CD4-positive, alpha-beta T cell (primary cell): ENCODE measurements at places on chromosomes 11 and 22.

DNA sequence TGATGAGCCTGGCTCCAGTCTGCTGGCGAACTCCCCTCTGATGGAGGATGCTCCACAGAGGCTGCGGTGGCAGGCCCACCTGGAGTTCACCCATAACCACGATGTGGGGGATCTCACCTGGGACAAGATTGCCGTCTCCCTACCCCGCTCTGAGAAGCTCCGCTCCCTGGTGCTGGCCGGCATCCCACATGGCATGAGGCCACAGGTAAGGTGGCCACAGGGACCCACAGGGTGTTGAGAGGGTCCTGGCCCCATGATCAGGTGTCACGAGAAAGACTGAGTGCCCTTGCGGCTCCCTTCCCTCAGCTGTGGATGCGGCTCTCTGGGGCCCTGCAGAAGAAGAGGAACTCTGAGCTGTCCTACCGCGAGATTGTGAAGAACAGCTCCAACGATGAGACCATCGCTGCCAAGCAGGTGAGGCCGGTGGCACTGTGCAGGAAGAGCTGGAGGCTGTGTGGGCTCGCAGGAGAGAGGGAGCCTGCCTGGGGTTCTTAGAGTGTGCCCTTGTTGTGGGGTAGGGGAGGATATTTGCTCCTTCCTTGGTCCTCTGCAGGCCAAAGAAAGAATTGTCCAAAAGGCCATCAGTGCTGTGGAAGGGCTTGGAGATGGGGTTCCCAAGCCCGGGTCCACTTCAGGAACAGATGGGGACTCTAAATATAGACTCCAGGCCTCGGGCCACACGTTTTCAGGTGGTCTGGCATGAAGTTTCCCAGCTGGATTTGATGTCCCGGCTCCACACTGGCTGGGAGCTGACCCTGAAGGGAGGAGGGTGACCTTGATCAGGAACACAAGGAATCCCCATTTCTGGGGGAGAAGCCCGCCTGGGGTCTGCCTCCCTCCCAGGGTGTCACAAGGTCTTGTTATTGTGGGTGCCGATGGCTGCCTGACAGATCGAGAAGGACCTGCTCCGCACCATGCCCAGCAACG, 34.1 kb downstream of the SGSM3 start:
- no peak for DNase-seq

DNA sequence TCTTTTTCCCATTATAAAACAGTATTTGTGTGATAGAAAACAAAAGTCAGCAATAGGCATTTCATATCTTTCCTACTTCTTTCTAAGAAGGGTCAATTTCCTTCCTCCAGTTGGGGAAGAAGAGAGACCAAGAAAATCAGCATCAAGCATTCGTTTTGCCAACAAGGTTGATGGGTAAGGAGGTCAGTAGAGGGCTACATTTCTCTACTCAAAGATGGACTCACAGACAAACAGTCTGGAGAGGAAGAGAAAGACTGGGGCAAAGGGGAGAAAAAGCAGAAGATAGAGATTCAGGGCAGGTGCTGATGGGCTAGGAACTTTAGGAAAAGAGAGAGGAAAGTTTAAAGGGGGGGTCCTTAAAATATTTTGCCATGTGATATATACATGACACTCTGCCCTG, 8.6 kb upstream of the MTNR1B start:
- no peak for DNase-seq

DNA sequence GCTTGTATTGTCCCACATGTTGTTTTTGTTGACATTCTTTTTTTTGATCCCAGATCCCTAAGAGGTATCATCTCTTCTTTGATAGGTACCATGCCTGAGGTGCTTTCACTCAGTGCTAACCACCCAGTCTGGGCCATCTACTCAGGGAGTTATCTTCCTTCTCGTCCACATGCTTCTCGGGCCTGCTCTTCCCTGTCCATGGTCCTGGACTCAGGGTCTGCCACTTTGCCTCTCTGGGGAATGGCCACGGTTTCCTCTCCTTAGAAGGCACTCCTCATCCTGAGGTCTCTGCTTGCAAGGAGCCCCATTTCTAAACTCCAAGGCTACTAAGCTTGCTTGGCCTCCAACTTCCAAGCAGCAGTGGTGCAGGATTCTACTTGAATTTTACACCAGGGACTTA, 227.0 kb upstream of the NCAM1 start:
- DNase-seq: no peak

DNA sequence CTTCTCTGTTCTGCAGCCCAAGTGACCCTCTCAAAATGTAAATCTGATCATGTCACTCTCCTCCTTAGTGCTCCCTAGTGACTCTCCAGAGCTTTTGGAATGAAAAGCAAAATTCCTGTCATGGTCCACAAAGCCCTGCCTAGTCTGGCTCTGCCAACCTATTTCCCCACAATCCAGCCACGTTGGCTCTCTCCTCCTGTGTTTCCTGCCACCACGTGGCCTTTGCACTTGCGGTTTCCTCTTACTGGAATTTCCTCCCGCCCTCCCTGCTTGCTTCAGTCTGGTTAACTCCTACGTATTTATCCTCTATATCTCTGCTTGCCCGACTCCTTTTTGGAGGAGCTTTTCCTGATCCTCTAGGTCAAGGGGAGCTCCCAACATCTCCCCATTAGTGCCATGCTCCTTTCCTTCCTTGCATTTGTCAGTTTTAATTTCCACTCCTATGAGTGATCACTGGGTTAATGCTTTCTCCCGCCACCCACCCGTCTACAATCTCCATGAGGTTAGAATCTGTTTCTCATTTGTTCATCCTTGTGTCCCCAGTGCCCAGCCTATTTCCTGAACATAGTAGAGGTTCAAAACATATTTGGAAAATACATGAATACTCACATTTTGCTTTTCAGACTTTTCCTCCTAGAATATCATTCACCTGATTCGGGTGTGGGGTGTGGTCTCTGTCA, 11.5 kb downstream of the NNMT start:
- no peak for DNase-seq
